Left ventricle myocardium superior (tissue), 1 donor: ENCODE measurements at places on chromosomes 3 and 15. TPM values are rescaled to one million over a fixed set of nuclear protein-coding genes. Genes with fewer than 3 reads are reported as not detected.

Gene SATB1
- total RNA-seq = 46.1 TPM

Gene SERINC4
- not detected for total RNA-seq

Gene TTLL13
- total RNA-seq = 0.20 TPM

Gene FMN1
- 2.9 TPM for total RNA-seq

Gene PLA2G4E
- total RNA-seq = not detected

Gene SH3GL3
- total RNA-seq = not detected

Gene LRRK1
- total RNA-seq = 2.3 TPM

Gene ITIH1
- total RNA-seq = not detected

Gene PCOLCE2
- total RNA-seq = 58.2 TPM

Gene AADACL2
- total RNA-seq = not detected
